Activated CD8-positive, alpha-beta memory T cell treated with anti-CD3 and anti-CD28 coated beads, Interleukin-2, amount 50 U/mL, for 48 hours (primary cell): ENCODE measurements at places on chromosomes 1 and 21.

GRCh38 chr1:175376194-175376593 is 183.6 kb upstream of the KIAA0040 start:
- DNase-seq, result no peak

- no peak for DNase-seq
Observed at GRCh38 chr1:34052565-34052964, 112.5 kb downstream of the CSMD2 start.

GRCh38 chr1:161305867-161306519 is 3.8 kb downstream of the MPZ start:
- DNase-seq, result peak; percentile 88

DNA sequence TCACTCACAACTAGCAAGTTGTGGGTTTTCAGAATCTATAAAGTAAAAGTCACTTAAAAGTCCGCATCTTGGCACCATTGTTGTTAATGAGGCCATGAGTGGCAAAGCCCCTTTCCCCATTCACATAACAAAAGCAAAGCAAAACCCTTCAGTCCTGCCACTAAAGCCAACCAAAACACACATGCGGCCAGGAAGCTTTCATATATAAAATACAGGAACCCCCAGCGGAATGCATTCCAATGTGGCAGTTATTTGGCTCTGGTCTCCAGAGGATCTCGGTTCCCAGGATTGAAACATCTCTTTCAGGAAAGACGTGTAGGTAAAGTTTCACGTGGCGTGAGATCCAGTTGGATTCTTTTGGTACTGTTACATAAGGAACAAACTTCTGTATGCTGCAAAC is 2.5 kb upstream of the LBR start:
- DNase-seq, result no peak
